Right atrium auricular region (tissue), 2 donors: ENCODE measurements at places on chromosomes 3 and 15. TPM values are rescaled to one million over a fixed set of nuclear protein-coding genes. Genes with fewer than 3 reads are reported as not detected.

AGBL1 gene
- not detected for total RNA-seq

ZNF620 gene
- total RNA-seq = 2.0 TPM

CKMT1B gene
- total RNA-seq = 4.6 TPM

KNG1 gene
- total RNA-seq = not detected

ADGRG7 gene
- total RNA-seq = not detected

DNA sequence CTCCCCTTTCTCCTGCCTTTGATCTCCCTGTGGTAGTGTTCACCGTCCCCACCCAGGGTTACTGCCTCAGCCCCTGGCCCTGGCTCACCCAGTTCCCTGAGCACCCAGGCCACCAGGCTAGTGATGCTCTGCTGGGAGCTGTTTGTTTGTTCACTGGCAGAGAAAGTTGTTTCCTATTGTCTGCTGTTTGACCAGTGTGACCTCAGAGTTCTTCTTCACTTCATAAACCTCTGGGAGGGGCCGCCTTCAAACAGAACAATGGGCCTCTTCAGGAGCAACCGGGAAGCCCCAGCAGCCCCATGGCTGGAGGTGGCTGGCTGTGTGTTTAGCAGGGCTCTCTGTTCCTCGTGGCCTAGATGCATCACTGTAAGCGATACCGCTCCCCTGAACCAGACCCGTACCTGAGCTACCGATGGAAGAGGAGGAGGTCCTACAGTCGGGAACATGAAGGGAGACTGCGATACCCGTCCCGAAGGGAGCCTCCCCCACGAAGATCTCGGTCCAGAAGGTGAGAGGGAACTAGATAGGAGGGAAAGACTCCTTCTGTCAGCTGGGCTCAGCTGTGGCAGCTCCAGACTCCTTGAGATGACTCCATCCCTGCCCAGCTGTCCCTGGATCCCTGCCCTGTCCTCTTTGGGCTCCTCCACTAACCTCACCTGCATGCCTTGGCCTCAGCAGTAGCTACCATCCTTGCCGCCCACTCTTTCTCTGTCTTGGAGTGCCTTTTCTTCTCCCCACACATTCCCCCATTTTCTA, 3.4 kb downstream of the CLK3 start:
- H3K4me3 ChIP-seq = no peak overlapping the region
- H3K36me3 ChIP-seq = peaks cover 52% of the 10 kb centered on the region
- no peak for DNase-seq
- H3K27me3 ChIP-seq = no peaks in the 10 kb centered on the region

DNA sequence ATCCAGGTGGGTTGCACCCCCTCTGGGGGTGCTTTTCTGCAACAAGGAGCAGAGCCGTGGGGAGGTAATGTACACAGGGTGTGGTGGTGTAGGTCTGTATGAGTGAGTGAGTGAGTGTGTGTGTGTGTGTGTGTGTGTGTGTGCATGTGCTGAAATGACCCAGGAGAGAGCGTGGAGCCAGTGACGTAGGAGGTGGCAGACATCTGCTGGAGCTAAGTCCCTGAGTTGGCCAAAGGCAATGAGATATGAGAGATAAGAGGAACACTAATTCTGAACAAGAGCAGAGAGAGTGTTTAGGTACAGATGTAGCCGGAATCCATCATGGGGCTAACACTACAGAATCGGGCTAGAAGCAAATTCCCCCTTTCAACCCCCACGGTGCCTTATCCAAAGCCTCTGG, 27.6 kb downstream of the BDH1 start:
- no peaks in the 10 kb centered on the region for H3K4me1 ChIP-seq
- H3K27ac ChIP-seq = no peak overlapping the region
- no peak for DNase-seq
- no peak overlapping the region for H3K4me3 ChIP-seq
- H3K27me3 ChIP-seq = no peaks in the 10 kb centered on the region

DNA sequence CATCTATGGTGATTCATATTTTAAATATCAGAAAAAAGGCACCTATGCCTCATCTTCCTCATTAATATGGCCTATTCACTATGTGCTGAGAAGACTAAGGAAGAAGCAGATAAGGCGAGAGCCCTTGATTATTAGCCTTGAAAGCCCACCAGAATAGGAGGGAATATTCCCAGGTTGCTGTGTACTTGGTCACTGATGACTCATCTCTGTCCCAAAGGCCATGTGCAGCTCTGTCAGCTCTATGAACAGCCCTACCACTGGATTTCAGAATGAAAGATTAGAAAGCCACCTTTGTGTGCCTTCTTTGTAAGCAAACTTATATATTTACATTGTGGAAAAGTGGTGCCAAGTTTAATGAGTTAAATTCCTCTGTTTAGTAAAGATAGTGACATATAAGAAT, 211.5 kb downstream of the NFKBIZ start:
- no peak for DNase-seq
- no peaks in the 10 kb centered on the region for H3K4me1 ChIP-seq
- no peaks in the 10 kb centered on the region for H3K36me3 ChIP-seq
- H3K4me3 ChIP-seq = no peak overlapping the region

DNA sequence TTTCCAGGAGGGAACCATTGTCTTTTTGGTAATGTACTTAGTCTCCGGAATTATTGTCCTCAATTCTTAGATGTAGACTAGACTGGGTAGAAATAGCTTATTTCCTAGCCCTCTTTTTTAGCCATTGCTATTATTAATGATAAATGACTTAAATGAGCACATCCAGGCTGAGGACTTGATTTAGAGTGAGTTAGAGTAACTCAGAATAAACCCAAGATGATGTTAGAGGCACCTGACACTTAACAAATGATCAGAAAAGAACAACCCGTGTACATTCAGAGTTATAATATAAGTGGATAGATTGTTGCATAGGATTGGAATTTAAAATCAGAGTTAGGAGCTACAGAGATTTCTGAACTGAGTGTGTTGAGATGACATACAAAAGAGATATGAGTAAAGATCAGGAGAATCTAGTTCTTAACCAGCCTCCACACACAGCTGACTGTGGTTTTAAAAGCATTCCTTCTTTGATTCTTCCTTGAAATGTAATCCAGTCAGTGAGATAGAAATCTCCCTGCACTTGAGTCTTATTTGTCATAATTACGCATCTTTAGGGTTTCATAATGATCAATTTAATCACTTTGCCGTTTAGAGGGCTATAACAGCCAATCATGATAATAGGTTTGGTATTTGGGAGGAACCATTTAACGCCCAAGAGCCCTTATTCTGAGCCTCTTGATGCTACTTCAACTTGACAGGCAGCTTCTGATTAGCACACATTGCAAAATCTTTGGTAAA, 366.5 kb downstream of the GAP43 start:
- H3K4me1 ChIP-seq = no peaks in the 10 kb centered on the region
- DNase-seq = no peak
- no peak overlapping the region for H3K4me3 ChIP-seq
- H3K27ac ChIP-seq = no peak overlapping the region
- H3K27me3 ChIP-seq = no peaks in the 10 kb centered on the region

DNA sequence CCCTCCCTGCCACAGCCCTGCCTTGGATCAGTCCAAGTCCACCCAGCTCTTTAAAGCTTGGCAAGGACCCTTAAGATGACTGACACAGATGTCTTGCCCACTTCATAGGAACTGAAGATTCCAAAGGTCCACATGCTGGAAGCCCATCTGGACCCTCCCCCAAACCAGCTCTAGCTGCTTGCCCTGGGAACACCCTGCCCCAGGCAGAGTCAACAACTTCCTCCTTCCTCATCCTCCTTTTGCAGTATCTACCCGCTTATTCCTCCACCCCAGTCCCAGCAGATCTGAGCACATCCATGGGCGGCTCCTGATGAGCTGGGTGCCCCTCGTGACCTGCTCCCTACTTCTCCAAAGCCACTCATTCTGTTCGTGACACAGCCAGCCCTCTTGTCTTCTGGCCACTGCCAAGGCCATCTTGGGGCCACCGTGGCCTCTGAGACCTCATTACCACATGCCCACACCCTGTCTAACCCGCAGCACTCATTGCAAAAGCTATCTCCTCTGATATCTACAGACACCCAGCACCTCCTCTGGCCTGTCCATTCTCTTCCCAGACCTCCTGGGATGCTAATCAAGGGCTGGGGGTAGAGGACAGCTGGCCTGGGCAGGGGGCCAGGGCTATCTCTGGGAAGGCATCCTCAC, 2.0 kb upstream of the PFKFB4 start:
- H3K4me3 ChIP-seq = no peak overlapping the region
- DNase-seq = peak; percentile 72
- no peaks in the 10 kb centered on the region for H3K36me3 ChIP-seq
- H3K4me1 ChIP-seq = peaks cover 51% of the 10 kb centered on the region
- H3K27ac ChIP-seq = peak overlapping the region; percentile 63

- H3K36me3 ChIP-seq = no peaks in the 10 kb centered on the region
- no peak for DNase-seq
- no peak overlapping the region for H3K27ac ChIP-seq
- no peak overlapping the region for H3K4me3 ChIP-seq
These were observed 1074.1 kb downstream of the SI start for GRCh38 chr3:164004205-164004604.

DNA sequence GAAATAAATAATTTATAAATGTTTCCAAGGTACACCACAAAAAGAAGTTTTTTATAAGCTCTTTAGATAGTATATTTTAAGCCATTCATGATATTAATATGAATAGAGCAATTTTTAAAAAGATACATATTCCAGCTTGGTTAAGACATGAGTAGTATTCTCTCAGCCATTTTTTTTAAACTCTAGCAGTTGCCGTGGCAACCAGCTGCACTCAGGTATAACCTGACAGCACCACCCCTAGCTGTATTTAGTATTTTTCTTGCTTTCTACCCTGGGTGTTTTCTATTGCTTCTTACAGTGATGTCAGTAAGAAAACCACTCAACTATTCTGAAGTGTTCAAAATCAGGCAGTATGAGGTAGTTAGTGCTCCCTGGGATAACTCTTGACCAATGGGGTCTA, 496.3 kb upstream of the CNTN3 start:
- no peak overlapping the region for H3K4me3 ChIP-seq
- no peak for DNase-seq
- no peak overlapping the region for H3K27ac ChIP-seq
- no peaks in the 10 kb centered on the region for H3K27me3 ChIP-seq

DNA sequence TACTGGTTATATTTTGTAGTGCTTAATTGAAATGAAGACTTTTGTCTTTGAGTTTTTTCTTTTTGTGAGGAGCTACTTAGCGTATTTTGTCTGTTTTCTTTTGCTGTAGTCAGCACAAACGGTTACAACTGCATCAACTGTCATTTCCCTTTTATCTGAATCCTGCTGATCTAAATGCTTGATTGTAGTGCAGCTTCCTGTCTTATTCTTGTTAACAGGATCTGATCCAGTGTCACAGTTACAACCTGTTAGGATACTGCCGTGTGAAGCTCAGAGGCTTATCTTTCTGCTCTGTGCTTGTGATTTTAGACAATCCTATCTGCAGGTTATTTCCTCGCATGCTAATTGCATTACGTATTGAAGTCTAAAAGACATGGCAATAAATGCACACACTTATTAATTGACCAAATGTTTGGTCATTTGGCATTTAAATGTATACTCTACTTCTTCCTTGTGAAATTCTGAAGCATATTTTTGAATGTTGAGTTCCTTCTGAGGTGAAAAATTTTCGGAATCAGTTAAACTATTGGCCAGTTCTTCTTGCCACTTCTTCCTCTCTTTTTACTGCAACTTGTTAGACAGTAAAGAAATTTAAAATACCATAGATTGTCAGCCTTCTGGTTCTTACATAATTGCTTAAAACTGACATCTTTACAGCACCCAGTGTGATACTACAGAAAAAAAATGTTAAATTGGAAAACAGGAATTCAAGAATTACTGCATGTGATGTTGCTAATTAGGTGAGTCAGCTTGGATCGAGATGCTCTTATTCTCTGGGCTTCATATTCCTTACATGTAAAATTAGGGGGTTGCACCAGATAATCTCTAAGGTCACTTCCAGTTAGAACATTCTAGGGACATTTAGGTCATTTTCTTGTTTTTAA, 168.2 kb downstream of the MBNL1 start:
- H3K4me3 ChIP-seq = no peak overlapping the region
- H3K36me3 ChIP-seq = peaks cover 19% of the 10 kb centered on the region
- DNase-seq = no peak
- no peaks in the 10 kb centered on the region for H3K4me1 ChIP-seq

- no peak overlapping the region for H3K4me3 ChIP-seq
- no peak overlapping the region for H3K27ac ChIP-seq
- H3K36me3 ChIP-seq = no peaks in the 10 kb centered on the region
These were observed 88.7 kb upstream of the C15orf39 start for GRCh38 chr15:75112848-75113492.

GRCh38 chr3:10400749-10401495, 80.0 kb upstream of the SEC13 start:
- no peak overlapping the region for H3K27ac ChIP-seq
- no peaks in the 10 kb centered on the region for H3K36me3 ChIP-seq
- H3K4me3 ChIP-seq = no peak overlapping the region

DNA sequence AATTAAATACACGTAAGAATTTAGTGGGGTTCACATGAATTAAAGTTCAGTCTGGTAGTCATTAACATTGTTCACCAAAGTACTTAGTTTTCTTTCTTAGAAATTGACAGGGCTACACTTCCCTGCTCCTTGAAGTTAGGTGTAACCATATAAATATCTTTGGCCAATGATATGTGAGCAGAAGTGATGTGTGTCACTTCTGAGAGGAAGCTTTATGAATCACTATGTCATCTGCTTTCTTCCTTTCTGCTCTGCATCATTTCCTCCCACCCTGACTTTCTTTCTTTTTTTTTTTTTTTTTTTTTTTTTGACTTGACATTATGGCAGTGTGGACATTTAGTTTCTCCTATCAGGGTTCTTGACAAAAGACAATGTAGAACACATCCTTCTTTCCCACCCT, 156.2 kb upstream of the COL8A1 start:
- no peaks in the 10 kb centered on the region for H3K27me3 ChIP-seq
- H3K4me3 ChIP-seq = no peak overlapping the region
- H3K36me3 ChIP-seq = no peaks in the 10 kb centered on the region
- H3K4me1 ChIP-seq = no peaks in the 10 kb centered on the region
- H3K27ac ChIP-seq = no peak overlapping the region

DNA sequence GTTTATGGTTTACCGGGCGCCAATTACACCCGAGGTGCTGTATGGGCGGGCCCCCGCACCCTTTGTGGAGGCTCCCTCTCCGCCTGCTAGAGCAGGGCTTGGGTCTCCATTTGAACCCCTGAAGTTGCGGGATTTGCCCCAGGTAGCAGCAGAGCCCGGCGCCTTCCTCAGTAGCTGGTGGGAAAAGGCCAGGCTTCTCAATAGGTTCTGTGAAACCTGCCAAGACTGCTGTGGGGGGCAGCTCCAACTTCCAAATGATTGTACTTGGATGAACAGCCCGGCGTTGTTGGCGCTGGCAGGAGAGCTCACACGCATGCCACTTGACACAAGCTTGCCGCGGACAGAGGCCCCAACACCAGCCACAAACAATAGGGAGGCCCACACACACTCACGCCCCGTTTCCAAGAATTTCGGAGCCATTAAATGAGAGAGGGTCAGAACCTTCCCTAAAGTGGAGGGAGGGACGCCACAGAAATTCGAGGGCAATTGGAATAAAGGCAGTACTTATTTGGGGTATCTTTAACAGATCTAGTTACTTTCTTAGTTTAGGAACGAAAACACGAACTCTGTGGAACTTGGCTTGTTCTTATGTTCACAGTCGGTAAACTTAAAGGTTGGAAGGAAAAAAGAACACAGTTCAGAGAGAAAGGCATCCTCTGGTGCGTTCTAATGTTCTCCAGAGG, 1.4 kb downstream of the EPHB3 start:
- no peaks in the 10 kb centered on the region for H3K36me3 ChIP-seq
- DNase-seq = no peak
- H3K27ac ChIP-seq = peak overlapping the region; percentile 29
- H3K4me1 ChIP-seq = peaks cover 38% of the 10 kb centered on the region
- peak overlapping the region; percentile 43 for H3K4me3 ChIP-seq
